ENCODE measurements at places on chromosomes 16 and 17.

GRCh38 chr17:57783338-57783742 lies 38.2 kb upstream of the CCDC182 start:
- DNase-seq = peak; percentile 28

GRCh38 chr17:59372138-59372751 lies 40.8 kb downstream of the YPEL2 start:
- no peak for DNase-seq

GRCh38 chr16:79272141-79272577 lies 328.4 kb downstream of the MAF start:
- peak; percentile 40 for DNase-seq

DNA sequence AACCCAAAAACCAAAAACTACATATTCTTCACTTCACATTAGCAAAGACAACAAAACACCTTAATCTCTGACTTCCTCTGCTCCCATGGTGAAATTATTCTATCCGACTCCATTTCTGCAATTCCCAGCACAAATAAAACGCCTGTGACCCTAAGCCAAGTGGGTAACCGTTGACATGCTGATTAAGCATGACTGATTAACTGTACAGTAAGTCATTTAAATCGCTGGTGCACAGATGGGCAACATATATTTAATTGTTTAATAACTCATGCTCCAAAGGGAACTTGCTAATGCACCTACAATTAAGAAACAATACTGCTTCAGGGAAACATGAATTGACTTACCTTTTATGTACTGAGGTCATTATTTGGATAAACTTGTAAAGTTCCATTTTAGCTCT lies 436.7 kb downstream of the KIF2B start:
- DNase-seq = no peak

DNA sequence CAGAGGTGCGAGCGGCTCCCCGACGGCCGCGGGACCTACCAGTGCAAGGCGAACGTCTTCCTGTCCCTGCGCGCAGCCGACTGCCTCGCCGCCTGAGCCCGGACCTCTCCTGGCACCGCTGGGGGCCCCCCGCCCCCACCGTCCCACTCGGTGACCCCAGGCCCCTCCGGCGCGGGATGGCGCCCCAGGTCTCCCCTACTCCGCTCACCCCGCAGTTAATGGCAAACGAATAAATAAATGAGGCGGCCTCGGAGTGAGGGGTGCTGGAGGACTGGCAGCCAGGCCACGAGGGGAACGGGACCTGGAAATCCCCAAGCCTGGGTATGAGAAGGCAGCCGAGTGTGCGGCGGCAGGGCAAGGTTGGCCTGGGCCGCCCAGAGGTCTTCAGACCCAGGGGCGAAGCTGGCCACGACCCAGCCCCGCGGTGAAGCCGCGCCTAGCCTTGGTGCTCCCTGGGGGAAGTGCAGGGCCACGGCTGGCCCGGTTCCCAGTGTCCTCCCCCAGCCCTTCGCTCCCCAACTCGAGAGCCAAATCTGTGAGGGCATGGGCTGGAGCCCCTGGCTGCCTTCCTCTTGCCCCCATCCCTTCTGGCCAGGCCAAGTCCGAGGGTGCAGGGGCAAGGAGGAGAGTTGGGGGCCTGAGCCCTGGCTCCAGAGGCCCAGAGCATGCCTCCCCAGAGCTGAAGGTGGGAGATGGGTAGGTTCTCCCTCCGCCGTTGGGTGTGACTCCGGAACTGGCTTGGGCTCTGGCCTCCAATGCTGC lies 796 bp downstream of the NPB start:
- no peak for DNase-seq

DNA sequence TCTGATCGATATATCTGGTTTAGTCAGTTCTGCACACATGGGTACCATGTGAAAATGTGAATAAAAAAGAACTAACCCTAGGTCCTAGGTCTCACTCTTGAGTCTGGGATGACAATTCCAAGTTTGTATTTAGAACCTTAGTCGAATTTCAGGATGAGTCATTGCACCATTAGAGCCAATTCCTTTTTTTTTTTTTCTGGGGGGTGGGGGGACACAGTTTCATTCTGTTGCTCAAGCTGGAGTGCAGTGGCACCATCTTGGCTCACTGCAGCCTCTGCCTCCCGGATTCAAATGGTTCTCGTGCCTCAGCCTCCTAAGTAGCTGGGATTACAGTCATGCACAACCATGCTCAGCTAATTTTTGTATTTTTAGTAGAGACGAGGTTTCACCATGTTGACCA lies 41.6 kb downstream of the SPAG9 start:
- no peak for DNase-seq

DNA sequence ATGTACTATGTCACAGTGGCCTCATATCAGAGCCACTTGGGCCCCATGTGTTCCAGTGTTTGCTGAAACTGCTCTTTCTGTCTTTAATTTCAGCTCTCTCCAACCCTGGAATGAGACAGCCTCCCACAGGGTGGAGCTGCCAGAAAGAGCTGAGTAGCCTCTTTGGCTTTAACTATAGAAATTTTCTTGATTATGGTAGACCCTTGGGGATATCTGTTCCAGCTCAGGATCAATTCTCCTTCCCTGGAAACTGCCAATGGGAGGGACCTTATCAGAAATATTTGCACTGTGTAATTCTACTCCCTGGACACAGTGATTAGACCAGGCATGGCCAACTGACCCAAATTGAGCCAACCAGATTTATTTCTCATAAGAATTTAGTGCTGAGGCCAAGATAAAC lies 39.0 kb upstream of the KDM8 start:
- no peak for DNase-seq

- DNase-seq = no peak
These were observed 787 bp downstream of the ZFPM1 start for GRCh38 chr16:88453611-88454522.

GRCh38 chr16:85628645-85629044 lies 15.5 kb downstream of the GSE1 start:
- no peak for DNase-seq

GRCh38 chr16:1450218-1450617 lies 5.9 kb upstream of the CCDC154 start:
- no peak for DNase-seq

- DNase-seq = no peak
These were observed 667 bp downstream of the OGFOD1 start for GRCh38 chr16:56451753-56452689.

DNA sequence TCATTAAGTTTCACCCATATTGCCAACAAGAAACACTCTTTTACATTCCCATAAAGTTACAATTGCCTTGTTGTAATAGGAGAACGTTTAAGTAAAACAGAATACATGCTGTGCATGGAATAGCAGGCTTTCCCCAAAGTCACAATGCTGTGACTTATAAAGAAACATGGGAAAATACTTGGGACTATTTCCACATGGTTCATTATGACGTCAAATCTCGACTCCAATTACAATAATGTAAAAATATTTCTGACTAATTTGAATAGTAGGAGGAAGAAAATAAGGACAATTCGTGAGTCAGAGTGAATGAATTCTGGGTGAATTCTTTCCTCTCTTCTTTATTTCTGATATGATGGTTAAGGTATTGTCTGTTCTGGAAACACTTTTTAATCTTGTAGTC lies 52.8 kb downstream of the CDH11 start:
- no peak for DNase-seq

DNA sequence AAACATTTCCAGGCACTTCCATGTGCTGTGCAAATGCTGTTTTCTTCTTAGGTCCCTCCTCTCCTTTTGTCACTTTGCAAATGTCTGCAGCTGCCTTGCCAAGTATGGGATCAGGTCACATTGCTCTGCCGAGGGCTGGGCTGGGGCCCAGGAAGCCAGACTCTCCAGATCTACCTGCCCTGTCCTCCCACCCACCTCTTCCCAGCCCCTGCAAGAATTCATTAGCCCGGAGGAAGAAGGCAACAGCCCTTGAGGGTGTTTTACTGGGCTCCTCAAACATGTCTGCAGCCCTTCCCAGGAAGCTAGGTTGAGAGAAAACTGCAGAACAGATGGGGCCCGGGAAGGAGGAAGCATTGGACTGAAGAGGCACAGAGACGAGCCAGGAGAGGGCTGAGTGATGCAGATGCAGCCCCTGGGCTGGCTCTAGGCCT lies 47.1 kb downstream of the WSB1 start:
- DNase-seq = no peak

DNA sequence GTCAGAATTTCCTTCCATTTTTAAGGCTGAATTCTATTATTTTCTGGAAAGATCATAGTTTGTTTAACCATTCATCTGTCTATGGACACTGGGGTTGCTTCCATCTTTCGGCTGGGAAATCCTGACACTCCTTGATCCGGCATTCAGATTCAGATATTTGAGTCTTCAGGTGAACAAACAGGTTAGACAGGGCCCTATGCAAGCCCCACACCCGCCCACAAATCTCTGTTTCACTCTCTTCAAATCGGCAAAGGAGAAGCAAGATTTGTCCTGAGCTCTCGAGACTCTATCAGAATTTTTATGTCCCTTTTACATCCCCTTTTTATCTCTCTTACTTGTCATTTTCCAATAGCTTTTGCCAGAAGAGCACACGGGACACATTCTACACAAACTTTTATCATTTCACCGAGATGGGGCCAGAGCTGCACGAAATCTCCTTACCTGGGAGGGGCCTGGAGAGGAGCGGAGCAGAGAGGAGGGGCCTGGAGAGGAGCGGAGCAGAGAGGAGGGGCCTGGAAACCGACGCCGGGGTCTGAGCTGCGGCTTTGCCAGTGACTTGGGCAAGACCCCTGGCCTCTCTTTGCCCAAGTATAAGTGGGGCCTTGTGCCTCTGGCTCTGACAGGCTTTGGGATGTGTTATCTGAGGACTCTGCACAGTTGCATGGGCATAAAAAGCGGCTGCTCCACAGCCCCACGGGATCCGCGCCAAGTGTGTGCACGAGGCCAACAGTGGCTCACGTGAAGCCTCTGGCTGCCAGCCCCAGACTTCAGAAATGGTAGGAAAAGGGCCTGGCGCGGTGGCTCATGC lies 54.3 kb upstream of the RBFOX3 start:
- DNase-seq = no peak

- DNase-seq = no peak
These were observed 53.0 kb downstream of the TAOK1 start for GRCh38 chr17:29443041-29443739.

- DNase-seq = peak; percentile 30
These were observed 93.4 kb upstream of the METRNL start for GRCh38 chr17:82985973-82986372.

DNA sequence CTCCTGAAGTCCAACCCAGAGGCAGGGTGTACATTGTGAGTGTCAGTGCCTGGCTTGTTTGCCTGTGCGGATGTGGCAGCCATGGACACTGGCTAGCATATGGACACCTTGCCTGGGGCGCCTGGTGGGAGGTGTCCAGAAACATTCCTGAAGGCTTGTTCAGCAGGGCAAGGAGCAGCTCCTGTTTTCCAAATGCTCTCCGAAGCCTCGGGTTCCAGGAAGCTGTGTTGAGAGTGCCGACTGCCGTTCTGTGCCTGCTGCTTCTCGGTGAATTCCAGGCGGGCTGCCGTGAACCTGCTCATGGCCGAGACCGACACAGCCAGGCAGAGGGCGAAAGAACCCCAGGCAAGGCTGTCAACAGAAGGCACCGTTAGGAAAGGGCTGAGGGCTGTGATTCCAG lies 10.9 kb upstream of the DHRS7C start:
- DNase-seq = no peak

DNA sequence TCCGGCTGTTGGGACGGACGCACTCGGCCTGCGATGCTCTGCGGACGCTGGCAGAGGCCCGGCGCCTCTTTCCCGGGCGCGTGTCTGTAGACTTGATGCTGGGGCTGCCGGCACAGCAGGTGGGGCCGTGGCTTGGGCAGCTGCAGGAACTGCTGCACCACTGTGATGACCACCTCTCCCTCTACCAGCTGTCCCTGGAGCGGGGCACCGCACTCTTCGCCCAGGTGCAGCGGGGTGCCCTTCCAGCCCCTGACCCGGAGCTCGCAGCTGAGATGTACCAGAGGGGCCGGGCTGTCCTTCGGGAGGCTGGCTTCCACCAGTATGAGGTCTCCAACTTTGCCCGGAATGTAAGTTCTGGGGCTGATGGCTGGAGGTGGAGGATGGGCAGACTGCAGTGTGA lies 3.5 kb downstream of the RSAD1 start:
- no peak for DNase-seq

- no peak for DNase-seq
These were observed 35.7 kb downstream of the GSE1 start for GRCh38 chr16:85648805-85649204.

DNA sequence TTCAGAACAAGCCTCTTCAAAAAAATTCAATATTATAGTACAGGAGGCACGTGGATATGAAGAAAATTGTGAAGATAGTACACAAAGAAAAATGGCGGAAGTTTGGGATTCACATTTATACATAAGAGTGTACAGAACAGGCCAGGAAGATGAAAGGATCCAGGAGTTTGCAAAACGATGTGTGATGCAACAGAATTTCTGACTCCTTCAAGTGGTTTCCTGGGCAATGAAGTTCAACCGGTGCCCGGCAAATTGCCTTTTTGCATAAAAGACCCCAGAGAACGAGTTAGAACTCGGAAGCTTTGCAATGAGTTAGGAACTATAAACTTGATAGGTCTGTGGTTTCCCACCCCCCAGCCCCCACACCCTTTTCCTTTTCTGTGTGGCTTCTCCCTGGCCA lies 189.1 kb downstream of the SALL1 start:
- no peak for DNase-seq

GRCh38 chr17:39054111-39054645 lies 87.0 kb upstream of the FBXO47 start:
- DNase-seq = no peak

GRCh38 chr16:77690416-77690815 lies 31.9 kb upstream of the NUDT7 start:
- no peak for DNase-seq

- no peak for DNase-seq
These were observed 170.6 kb downstream of the TMEM132E start for GRCh38 chr17:34750004-34750403.

DNA sequence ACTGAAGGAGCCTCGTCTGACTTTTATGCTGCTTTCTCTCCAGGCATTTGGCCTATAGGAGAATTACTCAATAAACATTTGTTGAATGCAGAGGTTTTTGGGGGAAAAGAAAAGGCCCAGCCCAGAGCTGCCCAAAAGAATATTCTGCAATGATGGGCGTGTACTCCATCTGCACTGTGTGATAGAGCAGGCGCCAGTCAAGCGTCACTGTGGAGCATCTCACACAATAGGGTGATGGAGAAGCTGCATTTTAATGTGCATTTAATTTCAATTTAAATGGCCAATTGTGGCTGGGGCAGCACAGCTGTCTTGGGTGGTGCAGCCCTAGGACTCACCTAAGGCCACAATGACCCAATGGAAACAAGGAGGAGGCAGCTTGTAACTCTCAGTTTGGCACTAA lies 20.6 kb downstream of the GLYR1 start:
- no peak for DNase-seq

DNA sequence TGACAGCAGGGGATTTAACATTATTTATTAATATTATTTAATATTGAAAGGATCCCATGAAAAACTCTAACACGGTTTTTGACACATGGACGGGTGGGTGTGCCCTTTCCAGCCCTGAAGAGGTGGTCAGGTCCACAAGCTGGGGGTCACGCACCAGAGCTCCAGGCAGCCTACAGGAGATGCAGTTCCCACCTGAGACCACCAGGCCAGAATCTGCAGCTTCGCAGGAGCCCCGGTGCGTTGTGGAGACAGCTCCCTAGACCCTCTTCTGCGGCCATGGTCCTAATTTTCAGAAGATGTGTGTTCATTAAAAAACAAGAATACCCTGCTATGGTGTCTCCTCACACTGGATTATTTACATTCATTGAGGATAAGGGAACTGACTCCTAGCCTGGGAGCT lies 331.1 kb downstream of the C16orf95 start:
- DNase-seq = no peak

All from effector memory CD4-positive, alpha-beta T cell (primary cell).